Fibroblast of lung (primary cell): ENCODE measurements at places on chromosomes 6 and 20. TPM values are rescaled to one million over a fixed set of nuclear protein-coding genes. Genes with fewer than 3 reads are reported as not detected.
A peak's percentile ranks its signal among the peaks of the same experiment; 100 is the strongest.

- no peak for DNase-seq
Measured at GRCh38 chr20:3452136-3452535, 18.7 kb upstream of the ATRN start.

- DNase-seq: no peak
Measured at GRCh38 chr6:148878683-148879082, 131.9 kb downstream of the UST start.

DNA sequence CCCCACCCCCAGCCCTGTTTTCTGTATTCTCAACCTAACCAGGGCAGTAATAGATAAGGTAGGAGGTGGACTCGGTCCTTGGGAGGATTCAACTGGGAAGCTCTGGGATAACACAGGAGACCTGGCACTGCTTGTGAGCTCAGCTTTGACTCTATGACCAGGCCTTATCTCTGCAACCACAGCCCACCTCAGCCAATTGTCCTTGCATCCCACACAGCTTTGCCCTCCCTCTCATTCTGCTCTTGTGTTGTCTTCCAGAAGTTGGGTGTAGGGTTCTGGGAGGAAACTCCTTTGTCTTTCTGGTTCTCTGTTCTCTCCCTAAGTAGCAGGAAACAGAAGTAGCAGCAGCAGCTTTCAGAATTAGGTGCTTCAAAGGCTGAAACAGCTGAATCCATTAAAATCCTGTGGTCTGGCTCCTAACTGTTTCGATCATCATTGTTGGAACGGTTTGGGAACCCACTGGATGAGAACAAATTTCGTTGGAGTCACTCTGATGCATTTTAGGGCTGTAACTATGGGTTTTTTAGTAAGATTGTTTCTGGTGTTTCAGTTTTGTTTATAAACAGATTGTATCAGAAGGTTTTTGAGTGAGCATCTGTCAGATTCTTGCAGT lies 32.4 kb upstream of the SNX9 start:
- DNase-seq: peak; percentile 33

- DNase-seq: no peak
Measured at GRCh38 chr20:23655491-23656211, 17.9 kb upstream of the CST3 start.

- no peak for DNase-seq
Measured at GRCh38 chr20:43789593-43789992, 62.8 kb upstream of the GTSF1L start.

GRCh38 chr6:91317247-91317835 lies 730.5 kb upstream of the MAP3K7 start:
- DNase-seq: peak; percentile 37

DNA sequence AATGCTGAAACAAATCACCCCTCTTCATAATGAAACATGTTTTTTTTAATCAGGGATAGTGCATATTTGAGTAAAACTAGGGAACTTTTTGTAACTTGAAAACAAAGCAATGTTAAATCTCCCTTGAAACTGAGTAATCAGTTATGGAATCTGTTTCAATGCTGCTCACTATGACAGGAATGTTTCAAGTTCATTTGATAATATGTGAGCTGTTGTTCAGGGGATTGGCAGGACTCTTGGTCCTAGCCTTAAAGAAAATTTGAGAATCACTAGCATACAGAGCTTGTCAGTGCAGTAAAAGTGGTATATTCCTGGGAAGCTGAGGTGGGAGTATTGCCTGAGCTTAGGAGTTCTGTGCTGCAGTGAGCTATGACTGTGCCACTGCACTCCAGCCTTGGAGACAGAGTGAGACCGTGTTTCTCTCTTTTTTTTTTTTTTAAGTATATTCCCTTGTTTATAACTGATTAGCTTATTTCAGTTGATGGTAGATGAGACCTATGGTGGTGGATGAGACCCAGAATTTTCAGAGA lies 21.6 kb upstream of the CALHM6 start:
- DNase-seq: peak; percentile 72

GRCh38 chr20:50366270-50367103 lies 143.7 kb upstream of the PTPN1 start:
- DNase-seq: peak; percentile 95

DNA sequence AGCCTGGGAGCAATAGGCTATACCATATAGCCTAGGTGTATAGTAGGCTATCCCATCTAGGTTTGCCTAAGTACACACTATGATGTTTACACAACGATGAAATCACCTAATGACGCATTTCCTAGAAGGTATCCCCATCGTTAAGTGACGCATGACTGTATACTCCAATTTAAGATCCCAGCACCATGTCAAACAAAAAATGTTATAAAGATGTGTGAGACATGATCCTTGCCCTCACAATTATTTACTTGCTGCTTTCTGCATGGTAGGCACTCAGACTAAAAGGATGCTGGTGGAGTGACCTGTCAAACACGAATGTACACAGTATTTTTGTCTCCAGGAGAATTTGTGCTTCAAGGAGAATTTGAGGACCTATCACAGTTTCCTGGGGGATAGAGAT lies 32.3 kb downstream of the SNAP25 start:
- peak; percentile 32 for DNase-seq

DNA sequence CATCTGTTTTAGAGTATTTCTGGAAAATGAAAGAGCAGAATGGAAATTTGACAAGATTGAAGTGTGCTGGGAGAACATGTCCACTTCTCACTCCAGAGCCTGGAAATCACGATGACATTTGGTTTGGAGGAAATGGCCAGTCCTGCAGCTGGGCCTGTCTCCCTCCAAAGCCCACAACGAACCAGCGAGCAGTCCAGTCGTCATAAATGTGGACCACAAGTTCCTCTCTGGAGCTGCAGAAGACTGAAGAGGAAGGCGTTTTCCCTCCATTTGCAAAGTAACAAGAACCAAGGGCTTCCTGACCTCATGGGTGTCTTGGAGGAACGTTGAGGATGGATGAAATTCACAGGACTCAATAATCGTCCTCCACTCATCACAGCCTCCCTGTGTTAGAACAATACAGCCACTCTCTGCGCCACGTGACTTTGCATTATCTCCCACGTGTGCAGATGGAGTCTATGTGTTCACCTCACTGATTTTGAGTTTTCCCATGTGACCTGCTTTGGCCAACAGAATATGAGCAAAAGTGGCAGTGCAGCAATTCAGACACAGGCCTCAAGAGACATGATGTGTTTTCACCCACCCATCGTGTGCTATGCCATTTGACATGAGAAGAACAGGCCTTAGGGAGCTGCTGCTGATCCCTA lies 9.1 kb upstream of the SPATS1 start:
- no peak for DNase-seq

DNA sequence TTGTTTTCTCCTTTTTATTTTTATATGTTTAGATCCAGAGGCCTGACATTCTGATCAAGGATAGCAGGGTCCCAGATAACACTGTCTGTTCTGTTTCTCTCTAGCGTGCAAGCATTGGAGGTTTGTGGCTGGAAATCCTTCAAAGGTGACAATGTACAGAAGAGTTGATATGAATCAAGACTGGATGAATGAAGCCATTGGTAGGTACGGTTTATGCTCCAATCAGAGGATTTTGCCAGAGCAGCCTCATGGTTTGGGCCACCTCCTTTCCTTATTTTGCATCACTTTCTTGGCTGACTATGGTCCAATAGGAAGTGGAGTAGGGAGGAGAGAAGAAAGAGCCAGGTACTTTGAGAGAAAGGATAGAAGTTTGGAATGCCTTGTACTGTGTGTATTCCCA lies 484.8 kb upstream of the JAG1 start:
- no peak for DNase-seq

GRCh38 chr6:55705451-55706440 lies 126.8 kb upstream of the HMGCLL1 start:
- peak; percentile 79 for DNase-seq

TGM3 gene
- total RNA-seq: under 0.01 TPM in 1 of 2 replicates, not detected in the other

ZSCAN26 gene
- 21.6 and 23.9 TPM in 2 replicates for total RNA-seq

RAET1L gene
- not detected in 2 replicates for total RNA-seq

FOXF2 gene
- total RNA-seq: 29.3 and 32.9 TPM in 2 replicates

PAK5 gene
- total RNA-seq: not detected in 2 replicates

SMOC2 gene
- under 0.01 TPM in 1 of 2 replicates, not detected in the other for total RNA-seq

SAPCD1 gene
- total RNA-seq: 0.26 and 0.50 TPM in 2 replicates
